NCI-H774 (cell line): ENCODE measurements at places on chromosomes 3 and 15.
A peak's percentile ranks its signal among the peaks of the same experiment; 100 is the strongest.

DNA sequence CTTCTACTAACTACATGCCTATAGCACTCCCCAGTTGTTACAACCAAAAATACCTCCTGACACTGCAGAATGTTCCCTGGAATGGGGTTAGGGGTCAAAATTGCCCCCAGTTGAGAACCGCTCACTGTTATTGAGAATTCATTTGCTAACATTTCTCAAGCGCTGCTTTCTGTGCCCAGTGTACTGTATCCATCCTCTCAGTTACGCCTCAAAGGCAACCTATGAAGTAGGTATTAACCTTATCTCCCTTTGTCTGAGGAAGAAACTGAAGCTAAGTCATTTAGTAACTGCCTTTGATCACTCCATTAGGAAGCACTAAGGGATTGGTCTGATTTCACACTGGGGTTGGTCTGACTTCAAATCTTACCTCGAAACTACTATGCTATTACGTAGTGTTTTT, 70.1 kb downstream of the CADPS start:
- DNase-seq: no peak

- no peak for DNase-seq
These were observed 51.0 kb upstream of the EIF1B start for GRCh38 chr3:40258555-40258954.

DNA sequence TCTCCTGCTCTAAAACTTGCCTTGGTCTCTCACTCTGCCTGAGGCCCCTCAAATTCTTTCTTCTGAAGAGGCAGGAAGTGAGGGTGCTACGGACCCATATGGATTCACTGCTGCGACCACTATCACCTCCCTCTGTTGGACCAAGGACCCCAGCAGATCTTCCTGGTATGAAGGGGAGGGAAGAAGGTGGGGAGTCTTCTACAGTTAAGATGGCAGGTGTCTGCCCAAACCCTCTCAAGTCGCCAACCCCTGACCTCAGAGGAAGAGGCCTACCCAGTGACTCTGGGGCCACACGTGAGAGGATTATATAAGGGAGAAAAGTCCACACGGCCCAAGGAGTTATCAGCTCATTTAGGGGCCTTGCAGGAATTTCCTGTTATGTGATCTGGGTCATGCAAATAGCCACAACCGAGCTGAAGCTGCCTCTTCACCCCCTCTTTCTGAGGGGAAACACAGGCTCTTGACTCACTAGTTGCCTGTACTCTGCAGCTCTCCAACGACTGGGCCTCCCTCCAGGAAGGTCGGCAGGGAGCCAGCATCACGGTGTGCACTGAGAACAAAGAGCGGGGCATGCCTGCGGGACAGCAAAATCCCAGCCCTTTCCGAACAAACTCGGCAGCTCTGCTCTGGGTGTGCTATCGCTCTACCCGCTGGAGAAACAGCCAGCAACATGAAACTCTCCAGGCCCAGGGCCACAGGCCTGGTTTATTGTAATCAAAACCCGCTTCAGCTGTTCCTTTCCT, 116.0 kb downstream of the XXYLT1 start:
- peak; percentile 87 for DNase-seq

DNA sequence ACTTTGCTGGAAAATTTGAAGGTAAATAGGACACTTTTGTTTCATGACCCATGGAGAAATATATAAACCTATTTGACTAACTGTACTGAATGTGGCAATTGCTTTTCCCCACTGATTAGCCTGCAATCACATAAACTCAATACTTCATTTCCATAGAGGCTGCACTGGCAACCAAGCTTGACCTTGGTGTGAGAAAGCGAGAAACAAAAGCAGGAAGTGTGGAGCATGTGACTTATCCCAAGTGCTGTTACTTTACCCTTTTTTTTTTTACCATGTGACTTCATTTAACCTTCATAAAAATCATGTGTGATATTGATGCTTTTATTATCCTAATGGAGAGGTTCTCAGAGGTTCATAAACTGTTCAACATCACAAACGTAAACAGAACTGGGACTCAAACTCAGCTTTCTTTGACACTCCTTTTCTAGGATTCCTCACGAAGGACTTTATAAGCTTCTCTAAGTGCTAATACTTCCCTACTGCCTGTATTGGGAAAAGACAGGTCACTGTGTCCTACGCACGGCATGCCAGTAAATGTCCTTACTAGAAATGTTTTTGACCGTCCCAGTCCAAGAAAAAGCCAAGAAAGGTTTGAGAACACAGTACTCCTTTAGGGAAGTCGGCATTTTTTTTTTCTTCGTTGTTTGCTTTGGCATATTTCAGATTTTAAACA, 34.9 kb upstream of the ZNF385D start:
- no peak for DNase-seq

DNA sequence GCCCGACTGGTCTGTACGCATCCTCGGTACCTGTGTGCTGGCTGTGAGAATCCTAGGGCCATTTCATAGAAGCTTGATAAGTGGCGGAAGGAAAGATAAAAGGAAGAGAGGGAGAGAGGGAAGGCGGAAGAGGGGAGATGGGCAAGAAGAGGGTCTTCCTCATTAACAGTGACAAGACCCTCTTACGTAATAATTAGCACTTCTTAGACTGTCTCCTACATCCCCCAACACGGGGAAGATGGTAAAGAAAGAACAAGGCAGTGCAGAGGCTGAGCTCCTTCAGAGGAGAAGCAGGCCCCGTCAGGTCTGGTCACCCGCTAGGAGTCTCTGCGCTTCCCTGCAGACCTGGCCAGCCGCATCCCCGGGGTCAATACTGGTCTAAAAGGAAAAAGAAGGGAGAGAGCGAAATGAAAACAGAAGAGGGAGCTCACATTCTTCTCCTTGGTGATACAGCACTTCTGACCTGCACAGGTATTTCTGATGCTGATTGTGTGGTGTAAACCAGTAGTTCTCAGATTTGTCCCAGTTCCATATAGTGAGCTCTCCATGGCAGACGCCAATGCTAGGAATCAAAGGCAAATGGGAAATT, 19.0 kb upstream of the FAM240A start:
- no peak for DNase-seq
